ENCODE measurements at places on chromosomes 2 and 18.

DNA sequence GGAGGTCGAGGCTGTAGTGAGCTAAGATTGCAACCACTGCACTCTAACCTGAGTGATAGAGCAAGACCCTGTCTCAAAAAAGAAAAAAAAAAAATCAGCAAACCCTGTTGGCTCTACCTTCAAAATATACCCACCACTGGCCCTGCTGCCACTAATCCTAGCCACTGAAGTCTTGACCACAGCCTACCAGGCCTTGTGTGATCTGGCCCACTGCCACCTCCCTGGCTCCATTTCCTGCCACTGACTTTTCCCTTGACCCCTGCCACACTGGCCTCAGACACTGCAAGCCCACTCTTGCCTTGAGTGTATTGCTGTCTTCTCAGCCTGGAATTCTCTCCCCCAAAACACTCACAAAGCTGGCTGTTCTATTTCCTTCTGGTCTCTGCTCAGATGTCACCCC, 33.7 kb downstream of the SH2D6 start:
- DNase-seq: no peak
- H3K27ac ChIP-seq: no peak overlapping the region
- no peaks in the 10 kb centered on the region for H3K36me3 ChIP-seq
- 0 out of 2 replicates have a peak, but pooled peaks cover 3% of the 10 kb centered on the region for H3K27me3 ChIP-seq

DNA sequence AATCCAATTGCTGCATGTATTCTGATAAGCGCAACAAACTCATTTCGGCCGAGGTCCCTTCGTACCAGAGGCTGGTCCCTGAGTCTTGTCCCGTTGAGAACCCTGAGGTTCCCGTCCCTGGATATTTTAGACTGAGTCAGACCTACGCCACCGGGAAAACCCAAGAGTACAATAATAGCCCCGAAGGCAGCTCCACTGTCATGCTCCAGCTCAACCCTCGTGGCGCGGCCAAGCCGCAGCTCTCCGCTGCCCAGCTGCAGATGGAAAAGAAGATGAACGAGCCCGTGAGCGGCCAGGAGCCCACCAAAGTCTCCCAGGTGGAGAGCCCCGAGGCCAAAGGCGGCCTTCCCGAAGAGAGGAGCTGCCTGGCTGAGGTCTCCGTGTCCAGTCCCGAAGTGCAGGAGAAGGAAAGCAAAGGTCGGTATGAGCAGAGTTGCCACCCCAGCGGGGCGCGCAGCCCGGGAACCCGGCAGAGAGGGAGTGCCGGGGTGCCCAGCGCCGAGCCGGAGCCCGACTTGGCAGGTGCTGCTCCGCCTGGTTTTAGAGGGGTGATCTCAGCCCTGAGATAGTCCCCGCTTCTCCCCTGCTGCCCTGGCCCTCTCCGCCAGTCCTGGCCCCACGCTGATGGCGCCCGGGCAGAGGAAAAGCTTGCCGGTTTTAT, 714 bp downstream of the HOXD10 start:
- H3K36me3 ChIP-seq: no peaks in the 10 kb centered on the region
- no peak overlapping the region for H3K4me3 ChIP-seq
- H3K27ac ChIP-seq: no peak overlapping the region
- no peaks in the 10 kb centered on the region for H3K4me1 ChIP-seq
- DNase-seq: no peak
- H3K27me3 ChIP-seq: peaks cover 94% of the 10 kb centered on the region

DNA sequence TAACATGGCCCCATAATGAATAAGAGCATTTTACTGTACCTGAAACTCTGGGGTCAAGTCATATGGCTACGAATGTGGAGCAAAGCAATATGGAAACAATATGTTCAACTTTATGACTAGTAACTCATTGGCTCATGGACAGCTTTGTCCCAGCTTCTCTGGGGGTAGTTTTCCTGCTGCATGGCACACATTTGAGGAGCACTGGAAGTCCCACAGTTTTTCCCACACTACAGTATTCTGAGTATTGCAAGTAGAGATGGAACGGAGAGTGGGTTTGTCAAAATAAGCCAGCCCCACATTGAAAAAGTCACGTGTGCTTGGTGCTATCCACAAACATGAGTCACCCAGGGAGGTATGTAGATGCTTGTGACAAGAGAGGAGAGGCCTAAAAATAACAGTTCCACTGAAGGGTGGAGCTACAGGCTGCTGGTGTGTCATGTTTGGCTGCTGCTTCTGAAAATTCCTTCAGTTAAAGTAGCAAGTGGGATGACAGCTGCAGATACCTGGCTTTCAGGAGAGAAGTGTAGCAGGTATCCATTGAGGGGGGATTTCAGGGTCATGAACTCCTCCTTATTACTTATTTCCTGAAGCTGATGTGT, 48.2 kb upstream of the CTAGE1 start:
- peaks cover 28% of the 10 kb centered on the region for H3K4me1 ChIP-seq
- DNase-seq: peak; percentile 98
- H3K27ac ChIP-seq: 0 out of 2 replicates have a peak overlapping the region, but pooled peaks have one; percentile 3

DNA sequence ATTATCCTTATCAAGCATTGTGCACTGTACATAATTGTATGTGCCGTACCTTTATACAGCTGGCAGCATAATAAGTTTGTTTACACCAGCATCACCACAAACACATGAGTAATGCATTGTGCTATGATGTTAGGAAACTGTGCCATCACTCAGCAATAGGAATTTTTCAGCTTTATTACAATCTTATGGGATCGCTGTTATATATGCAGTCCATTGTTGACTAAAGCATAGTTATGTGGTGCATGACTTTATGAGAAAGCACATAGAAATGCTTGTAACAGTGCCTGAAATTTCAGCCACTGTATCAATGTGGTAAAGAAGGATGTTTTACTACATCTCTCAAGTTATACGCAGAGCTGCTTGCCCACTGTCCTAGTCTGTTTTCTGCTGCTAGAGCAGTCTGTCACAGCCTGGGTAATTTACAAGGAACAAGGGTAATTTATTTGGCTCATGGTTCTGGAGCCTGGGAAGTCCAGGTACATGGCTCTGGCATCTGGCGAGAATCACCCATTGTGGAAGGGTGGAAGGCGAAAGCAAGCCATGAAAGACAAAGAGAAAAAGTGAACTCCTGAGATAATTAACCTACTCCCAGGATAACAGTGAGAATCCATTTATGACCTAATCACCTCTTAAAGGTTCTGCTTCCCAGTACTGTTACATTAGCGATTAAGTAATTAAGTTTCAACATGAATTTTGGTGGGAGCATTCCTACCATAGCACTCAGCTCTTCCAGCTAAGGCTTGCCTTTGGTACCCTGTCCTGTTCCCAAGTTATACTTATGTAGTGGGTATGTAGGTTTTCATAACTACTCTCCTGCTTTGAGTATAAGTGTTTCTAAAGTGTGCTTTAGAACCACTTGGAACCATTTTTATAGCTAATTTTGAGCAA, 4.6 kb downstream of the MAP3K20 start:
- no peak overlapping the region for H3K4me3 ChIP-seq
- peaks cover 16% of the 10 kb centered on the region for H3K4me1 ChIP-seq
- H3K36me3 ChIP-seq: peaks cover 3% of the 10 kb centered on the region
- H3K27ac ChIP-seq: peak overlapping the region; percentile 97
- H3K27me3 ChIP-seq: no peaks in the 10 kb centered on the region

DNA sequence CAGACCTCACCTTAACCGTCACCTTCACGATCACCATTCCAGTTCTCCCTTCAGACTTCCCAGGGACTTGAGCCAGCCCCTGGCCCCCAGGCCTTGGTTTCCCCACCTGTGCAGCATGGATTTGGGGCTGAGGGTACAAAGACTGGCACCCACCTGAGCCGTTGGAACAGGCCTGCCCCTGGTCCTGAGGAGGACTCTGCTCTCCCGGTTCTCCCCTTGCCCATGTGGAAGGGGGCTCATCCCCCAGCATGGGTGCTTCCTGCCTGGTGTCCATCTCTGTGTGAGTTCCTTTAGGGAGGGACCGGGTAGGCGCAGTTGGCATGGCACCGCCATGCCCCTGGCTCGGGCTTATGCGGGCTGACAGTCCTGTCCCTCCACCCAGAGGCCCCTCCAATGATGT, 10.9 kb upstream of the GPR35 start:
- peaks cover 8% of the 10 kb centered on the region for H3K4me1 ChIP-seq
- H3K4me3 ChIP-seq: no peak overlapping the region

DNA sequence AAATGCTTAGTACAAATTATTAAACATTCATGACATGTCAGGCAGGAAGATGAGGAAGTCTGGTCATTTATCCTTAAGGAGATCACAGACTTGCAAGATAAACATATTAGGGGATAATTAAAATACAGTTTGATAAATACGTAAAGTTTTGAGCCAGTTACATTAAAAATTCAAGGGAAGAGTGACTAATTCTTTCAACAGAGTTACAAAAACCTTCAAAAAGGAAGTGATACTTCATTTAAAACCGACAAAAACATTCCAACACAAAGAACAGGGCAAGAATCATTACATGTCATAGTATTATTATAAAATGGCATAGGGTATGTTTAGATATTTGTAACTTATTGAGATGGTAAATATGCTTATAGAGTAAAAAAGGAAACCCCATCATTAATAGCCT, 636.0 kb downstream of the NR4A2 start:
- H3K36me3 ChIP-seq: no peaks in the 10 kb centered on the region
- H3K4me1 ChIP-seq: no peaks in the 10 kb centered on the region
- no peak for DNase-seq
- no peak overlapping the region for H3K27ac ChIP-seq
- no peak overlapping the region for H3K4me3 ChIP-seq
- H3K27me3 ChIP-seq: no peaks in the 10 kb centered on the region

GRCh38 chr18:48024009-48024512, 93.6 kb upstream of the SMAD2 start:
- H3K27ac ChIP-seq: no peak overlapping the region
- H3K4me3 ChIP-seq: no peak overlapping the region
- H3K36me3 ChIP-seq: no peaks in the 10 kb centered on the region
- peaks cover 23% of the 10 kb centered on the region for H3K27me3 ChIP-seq

- H3K27me3 ChIP-seq: no peaks in the 10 kb centered on the region
- H3K27ac ChIP-seq: no peak overlapping the region
- H3K4me3 ChIP-seq: no peak overlapping the region
- DNase-seq: no peak
- H3K36me3 ChIP-seq: no peaks in the 10 kb centered on the region
These were observed 235.0 kb downstream of the SETBP1 start for GRCh38 chr18:44915661-44916060.

DNA sequence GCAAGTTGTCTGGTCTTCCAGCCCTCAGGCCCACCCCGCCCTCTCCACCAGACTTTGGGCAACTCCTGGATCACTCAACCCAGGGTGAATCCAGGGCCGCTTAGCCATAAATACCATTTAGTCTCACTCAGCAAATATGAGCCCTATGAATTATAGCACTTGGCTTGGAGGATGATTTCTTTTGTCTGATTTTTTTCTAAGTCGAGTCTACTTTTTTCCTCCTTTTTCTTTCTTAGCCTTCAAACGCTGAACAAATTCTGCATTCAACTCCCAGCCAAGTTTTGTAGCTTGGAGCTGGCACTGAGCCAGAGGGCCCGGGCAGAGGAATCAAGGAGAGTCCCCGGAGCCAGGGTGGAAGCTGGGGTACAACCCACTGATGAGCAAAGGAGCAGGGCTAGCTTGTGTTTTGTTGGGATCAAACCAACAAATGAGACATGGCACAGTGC, 48.7 kb downstream of the SERTAD2 start:
- H3K27ac ChIP-seq: no peak overlapping the region
- H3K27me3 ChIP-seq: peaks cover 70% of the 10 kb centered on the region
- peaks cover 1% of the 10 kb centered on the region for H3K4me1 ChIP-seq
- DNase-seq: peak; percentile 29

GRCh38 chr2:9773903-9774239, 69.4 kb upstream of the TAF1B start:
- H3K36me3 ChIP-seq: no peaks in the 10 kb centered on the region
- no peak for DNase-seq
- no peak overlapping the region for H3K27ac ChIP-seq
- H3K4me1 ChIP-seq: peaks cover 9% of the 10 kb centered on the region

DNA sequence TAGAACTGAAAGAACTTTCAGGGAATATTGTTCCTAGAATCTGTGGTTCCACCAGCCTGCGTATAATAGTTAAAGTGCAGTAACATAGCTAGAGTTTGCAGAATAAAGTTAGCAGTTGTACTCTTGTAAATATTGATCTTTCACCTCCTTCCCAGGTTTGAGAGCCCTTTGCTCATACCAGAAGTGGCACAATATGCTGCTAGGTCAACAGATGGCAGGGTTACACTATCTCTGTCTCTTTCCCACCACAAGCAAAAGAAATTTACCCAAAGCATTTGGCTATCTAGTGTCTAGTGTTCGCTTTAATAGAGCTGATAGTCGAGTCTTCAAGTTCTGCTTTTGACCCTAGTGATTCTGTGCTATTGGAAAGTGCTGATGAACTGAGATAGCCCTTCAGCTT, 119.0 kb upstream of the KLHL14 start:
- H3K36me3 ChIP-seq: no peaks in the 10 kb centered on the region
- DNase-seq: no peak
- no peaks in the 10 kb centered on the region for H3K4me1 ChIP-seq

DNA sequence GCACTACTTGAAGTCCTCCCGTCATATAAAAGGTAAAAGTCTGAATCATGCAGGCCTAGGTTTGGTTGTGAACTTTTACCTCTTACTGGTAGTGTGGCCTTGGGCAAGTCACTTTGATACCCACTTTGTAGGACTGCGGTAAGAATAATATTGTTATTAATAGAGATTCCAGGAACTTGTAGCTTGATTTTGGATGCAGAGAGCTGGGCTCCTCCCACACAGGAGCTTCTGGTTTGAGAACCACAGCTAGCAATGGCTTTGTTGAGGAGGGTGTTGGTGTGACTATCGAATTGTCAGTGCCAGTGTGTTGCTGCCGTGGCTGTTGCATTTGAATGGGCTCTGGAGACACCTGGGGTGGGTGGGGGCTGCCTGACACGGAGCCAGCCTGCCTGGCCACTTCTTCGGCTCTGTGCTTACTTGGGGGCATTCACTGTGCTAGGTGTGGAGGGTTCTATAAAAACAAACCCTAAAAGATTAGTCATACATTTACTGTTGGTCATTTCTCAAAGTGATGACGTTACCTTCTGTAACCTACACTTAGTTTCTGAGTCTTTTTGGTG, 38.5 kb downstream of the ASAP2 start:
- no peak overlapping the region for H3K4me3 ChIP-seq
- H3K4me1 ChIP-seq: peaks cover 33% of the 10 kb centered on the region
- DNase-seq: no peak
- no peaks in the 10 kb centered on the region for H3K36me3 ChIP-seq
- no peaks in the 10 kb centered on the region for H3K27me3 ChIP-seq

GRCh38 chr2:239271471-239271870, 129.3 kb downstream of the HDAC4 start:
- peak overlapping the region; percentile 12 for H3K27ac ChIP-seq
- no peaks in the 10 kb centered on the region for H3K36me3 ChIP-seq
- DNase-seq: no peak
- H3K4me1 ChIP-seq: peaks cover 54% of the 10 kb centered on the region

DNA sequence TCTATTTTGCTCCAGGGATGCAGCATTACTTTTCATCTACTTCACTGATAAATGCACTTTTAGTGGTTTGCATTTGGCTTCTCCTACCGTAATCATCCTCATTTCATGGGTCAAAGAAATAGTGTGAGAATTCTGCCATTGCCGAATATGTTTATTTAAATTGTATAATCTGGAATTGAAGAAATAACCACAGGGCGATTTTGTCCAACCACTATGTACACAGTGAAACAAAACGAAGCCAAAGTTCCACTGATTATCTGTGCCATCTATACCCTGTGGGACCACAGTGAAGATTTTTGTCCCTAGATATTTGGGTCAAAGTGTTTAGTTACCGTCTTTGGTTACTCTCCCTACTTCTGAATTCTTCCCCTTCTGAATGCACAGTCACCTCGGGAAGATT, 888.6 kb upstream of the NRXN1 start:
- no peak overlapping the region for H3K4me3 ChIP-seq
- no peak overlapping the region for H3K27ac ChIP-seq
- no peak for DNase-seq
- no peaks in the 10 kb centered on the region for H3K4me1 ChIP-seq
- H3K27me3 ChIP-seq: no peaks in the 10 kb centered on the region
- H3K36me3 ChIP-seq: no peaks in the 10 kb centered on the region

GRCh38 chr2:40700231-40700954, 248.5 kb upstream of the SLC8A1 start:
- H3K4me1 ChIP-seq: no peaks in the 10 kb centered on the region
- DNase-seq: no peak
- no peak overlapping the region for H3K27ac ChIP-seq
- H3K4me3 ChIP-seq: no peak overlapping the region

Measured in IMR-90 (cell line).